ENCODE measurements at places on chromosomes 12 and 14. TPM values are rescaled to one million over a fixed set of nuclear protein-coding genes. Genes with fewer than 3 reads are reported as not detected.

LPAR5 gene
- 1.5 TPM for total RNA-seq

GRCh38 chr12:110844551-110845338 lies 2.0 kb upstream of the CCDC63 start:
- no peak for DNase-seq

GRCh38 chr12:106149096-106149784 lies 10.5 kb upstream of the NUAK1 start:
- DNase-seq = peak; percentile 33

GRCh38 chr12:124006846-124007713 lies 34.1 kb downstream of the ZNF664 start:
- DNase-seq = no peak

ENDOU gene
- 0.43 TPM for total RNA-seq
